Stimulated activated CD8-positive, alpha-beta memory T cell treated with anti-CD3 and anti-CD28 coated beads, Interleukin-2, amount 100 ng/mL, for 1 hour (primary cell): ENCODE measurements at places on chromosomes 11 and 22.

DNA sequence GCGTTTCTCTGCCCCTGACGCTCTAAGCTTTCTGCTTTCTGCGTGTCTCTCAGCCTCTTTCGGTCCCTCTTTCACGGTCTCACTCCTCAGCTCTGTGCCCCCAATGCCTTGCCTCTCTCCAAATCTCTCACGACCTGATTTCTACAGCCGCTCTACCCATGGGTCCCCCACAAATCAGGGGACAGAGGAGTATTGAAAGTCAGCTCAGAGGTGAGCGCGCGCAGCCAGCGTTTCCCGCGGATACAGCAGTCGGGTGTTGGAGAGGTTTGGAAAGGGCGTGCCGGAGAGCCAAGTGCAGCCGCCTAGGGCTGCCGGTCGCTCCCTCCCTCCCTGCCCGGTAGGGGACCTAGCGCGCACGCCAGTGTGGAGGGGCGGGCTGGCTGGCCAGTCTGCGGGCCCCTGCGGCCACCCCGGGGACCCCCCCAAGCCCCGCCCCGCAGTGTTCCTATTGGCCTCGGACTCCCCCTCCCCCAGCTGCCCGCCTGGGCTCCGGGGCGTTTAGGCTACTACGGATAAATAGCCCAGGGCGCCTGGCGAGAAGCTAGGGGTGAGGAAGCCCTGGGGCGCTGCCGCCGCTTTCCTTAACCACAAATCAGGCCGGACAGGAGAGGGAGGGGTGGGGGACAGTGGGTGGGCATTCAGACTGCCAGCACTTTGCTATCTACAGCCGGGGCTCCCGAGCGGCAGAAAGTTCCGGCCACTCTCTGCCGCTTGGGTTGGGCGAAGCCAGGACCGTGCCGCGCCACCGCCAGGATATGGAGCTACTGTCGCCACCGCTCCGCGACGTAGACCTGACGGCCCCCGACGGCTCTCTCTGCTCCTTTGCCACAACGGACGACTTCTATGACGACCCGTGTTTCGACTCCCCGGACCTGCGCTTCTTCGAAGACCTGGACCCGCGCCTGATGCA lies at the start of gene MYOD1:
Gene MYOD1, plus strand, starts transcription at position 544 of the 910 bp plus-strand sequence. Its CDS starts 212 bp downstream, at position 756.
- no peak for DNase-seq

DNA sequence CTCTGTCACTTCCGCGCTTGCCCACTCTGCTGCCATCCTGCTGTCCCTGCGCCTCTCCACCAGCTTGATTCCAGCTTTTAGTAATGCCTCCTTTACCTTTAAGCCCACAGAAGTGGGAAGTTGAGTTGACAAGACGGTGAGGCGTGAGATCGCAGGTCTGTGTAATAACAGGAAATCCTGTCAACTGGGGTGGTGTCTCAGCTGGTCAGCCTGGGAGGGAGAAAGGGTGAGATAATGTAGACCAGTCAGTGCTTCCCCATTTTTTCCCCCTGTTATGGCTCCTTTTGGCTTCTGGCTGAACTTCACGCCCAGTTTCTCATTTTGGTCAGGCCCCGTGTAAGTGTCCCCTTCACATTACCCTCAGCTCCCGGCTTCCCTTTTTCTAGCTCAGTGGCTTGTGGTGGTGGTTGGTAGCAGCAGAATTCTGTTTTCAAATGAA lies 98.9 kb downstream of the TRAF6 start:
- DNase-seq = no peak

- no peak for DNase-seq
These were observed 33.8 kb upstream of the OLFML1 start for GRCh38 chr11:7451520-7451919.

DNA sequence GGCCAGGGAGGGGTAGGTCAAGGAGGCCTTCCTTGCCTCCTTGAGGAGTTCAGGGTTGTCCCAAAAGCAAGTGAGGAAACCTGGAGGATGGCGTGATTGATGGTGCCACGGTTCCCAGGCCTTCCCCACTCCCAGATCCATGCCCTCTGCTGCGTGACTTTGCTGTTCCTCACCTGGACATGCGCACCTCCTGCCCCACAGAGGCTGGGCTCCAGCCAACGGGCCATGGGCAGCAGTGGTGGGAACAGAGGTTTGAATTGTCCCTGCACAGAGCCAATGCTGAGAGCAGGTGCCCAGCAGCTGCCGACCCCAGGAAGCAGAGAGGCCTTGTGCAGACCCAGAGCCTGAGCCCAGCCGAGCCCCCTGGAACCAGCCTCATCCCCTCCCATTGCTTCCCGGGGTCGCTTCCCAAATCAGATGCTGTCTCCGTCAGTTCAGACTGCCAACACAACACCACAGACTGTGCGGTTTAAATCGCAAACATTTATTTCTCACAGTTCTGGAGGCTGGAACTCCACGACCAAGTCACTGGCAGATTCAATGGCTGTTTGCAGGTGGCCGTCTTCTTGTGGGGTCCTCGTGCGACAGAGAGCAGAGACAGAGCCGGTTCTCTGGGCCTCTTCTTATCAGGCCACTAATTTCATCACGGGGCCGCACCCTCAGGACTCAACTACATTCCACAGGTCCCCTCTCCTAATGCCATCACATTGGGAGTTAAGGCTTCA lies 6.2 kb upstream of the LINC01488 start:
- no peak for DNase-seq

GRCh38 chr22:37633089-37633624 lies 6.3 kb upstream of the SH3BP1 start:
- no peak for DNase-seq

DNA sequence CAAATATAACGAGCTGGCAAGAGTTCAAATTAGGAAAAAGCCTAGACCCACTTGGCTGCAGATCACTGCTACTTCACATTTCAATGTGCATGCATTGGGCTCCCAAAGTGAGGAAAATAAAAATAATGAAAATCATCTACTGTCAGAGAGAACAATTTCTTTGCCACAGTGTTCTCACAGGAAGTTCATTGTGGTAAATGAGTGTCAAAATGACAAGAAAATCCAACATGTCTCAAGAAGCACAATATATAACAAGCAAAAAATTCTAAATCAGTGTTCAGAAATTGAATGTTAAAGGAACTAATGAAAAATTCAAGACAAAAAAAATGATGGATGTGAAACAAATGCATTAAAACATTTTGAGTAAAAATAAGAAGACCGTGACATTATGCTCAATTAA lies 31.3 kb downstream of the RCN1 start:
- DNase-seq = no peak

GRCh38 chr11:120707098-120707497 lies 195.6 kb downstream of the GRIK4 start:
- DNase-seq = no peak

DNA sequence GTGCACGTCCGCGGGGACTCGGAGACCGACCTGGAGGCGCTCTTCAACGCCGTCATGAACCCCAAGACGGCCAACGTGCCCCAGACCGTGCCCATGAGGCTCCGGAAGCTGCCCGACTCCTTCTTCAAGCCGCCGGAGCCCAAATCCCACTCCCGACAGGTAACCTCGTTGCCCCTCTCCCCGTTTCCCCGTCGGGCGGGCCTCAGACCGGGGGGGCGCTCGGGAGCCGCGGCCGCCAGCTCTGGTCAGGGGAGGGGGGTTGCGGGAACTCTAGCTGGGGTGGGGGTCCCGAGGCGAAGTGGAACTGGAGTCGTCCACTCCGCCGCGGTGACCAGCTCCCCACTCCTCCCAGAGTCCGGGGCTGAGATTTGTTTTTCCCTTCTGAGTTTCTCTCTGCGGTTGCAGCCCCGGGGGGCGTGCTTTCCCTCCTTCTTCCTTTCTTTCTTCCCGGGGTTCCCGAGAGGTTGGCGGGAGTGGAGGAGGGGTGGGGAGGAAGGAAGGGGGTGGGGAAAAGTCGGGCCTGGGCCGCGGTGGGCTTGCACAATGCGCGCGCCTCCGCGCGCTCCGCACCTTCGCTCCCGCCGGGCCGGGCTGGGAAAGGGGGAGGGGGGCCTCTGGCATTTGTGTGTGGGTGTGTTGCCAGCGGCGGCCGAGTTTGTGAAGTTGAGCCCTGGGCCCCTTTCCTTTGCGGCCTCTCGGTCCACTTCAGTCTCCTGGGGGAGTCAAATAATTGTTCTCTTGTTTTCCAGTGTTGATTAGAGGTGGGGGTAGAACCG lies 952 bp downstream of the YAP1 start:
- DNase-seq = no peak

- DNase-seq = no peak
These were observed 25.8 kb upstream of the KCNQ1OT1 start for GRCh38 chr11:2725368-2726300.
